ENCODE measurements at places on chromosomes 6 and 20.

GRCh38 chr6:137217801-137218472 is 1.2 kb downstream of the IFNGR1 start:
- DNase-seq, result no peak

DNA sequence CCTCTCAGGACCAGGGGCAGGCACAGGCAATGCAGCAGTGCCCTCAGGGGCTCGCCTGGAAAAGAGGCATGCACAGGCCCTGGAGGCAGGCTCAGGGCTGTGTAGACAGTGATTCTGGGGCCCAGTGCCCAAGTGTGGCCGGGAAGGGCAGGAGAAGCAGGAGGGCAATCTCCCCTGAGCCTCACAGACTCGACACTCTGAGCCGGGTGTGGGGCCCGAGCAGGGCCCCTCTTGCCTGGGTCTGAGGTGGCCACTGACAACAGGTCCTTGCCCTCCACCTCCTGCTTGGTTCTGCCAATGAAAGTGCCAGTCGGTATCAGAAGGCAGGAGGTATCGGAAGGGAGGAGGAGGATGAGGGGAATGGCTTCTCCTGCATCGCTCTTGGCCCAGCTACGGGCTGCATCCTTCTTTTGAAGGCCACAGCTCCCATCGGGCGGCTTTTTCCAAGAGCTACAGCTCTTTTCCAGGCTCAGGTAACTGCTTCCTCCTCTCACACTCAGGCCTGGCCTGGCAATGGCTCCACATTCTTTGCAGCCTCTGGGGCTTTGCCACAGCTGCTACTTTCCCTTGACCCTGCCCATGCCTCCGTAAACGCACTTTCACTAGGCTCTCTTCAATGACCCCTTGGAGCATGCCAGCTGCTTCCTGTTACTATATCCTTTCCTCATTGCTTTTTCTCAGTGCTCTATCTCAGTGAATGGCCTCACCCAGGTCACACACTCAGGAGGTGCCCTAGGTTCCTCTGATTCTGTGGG is 24.5 kb downstream of the GABRR2 start:
- DNase-seq, result no peak

DNA sequence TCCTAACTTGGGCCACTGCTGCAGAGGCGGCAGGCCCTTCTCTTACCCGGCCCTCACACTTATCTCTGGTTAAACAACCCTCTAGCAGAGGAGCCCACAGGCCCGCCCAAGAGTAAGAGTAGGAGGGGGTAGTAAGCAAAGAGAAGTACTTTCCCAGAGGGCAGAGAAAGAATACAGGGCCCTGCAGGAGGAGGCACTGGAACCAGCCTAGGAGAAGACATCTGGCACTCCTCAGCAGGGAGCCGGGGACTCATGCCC is 10.1 kb downstream of the MTCH1 start:
- no peak for DNase-seq

- no peak for DNase-seq
Observed at GRCh38 chr20:62609811-62610757, 32.2 kb upstream of the SLCO4A1 start.

DNA sequence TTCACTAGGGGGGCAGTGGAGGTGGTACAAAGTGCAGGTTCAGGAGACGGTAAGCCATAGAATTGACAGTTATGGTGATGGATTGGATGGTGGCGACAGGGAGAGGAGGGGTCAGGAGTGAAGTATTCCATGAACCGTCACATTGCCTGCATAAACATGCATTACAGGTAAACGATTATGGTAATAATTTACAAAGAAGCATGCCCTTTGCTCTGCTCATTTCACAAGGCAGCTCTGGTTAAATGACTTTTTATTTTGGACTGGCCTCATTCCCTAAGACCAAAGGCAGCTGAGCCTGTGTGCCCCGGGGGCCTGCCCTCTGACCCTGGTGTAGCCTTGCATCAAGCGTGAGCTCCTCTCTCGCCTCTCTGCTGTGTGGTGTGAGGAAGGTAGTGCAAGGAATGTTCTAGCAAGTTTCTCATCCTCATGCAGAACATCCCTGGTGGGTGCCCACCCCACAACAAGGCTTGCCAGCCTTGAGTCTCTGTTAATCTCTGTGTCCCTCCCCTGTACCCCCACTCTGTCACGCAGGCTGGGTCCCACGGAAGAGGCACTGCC is 59.0 kb downstream of the PPP1R14C start:
- no peak for DNase-seq

GRCh38 chr6:3287976-3288707 is 29.4 kb downstream of the PSMG4 start:
- no peak for DNase-seq

DNA sequence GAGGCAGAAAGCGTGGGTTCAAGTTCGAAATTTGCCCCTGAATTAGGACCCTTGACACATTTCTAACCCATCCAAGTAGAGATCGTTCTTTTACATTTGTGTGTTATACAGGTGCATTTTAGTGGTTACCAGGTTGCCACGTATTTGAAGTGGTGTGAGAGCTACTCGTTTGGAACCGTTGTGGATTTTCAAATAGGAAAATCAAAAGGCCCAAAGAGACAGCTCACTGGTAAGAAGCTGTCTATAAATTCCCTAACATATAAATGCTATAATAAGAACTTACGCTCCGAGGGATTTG is 1.6 kb upstream of the REV3L start:
- no peak for DNase-seq

GRCh38 chr6:160742090-160742489 is 40.0 kb downstream of the PLG start:
- DNase-seq, result no peak

DNA sequence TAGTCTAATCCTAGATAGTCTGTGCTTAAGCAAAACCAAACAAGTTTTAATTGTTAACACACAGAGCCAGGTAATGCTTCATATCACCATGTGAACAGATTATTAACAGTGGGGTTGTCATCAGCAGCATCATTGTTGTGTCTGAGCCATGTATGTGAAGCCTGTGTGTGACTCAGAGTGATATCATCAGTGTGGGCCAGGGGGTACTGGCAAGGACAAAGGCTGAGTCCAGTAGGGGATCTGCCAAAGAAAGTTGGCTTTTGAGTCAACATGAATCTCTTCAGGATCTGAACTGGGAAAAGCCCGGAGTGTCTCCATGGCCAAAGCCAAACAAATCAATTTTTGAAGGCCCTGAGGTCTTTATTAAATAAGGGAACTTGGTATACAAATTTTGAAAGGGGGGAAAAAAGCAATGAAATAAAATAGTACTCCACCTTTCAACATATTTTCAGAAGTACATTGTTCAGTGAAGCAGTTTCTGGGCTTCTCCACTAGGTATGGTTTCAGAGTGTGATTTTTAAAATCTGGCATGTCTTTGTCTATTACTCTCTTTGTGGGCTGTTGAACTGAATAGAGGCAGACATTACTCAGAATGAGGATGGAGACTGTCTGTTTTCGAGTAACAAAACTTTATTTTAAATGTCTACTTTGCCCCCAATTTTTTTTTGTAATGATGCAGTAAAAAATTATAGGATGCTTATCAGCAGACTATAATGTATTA is 444.2 kb upstream of the JAG1 start:
- DNase-seq, result no peak

- no peak for DNase-seq
Observed at GRCh38 chr6:219019-219570, 73.2 kb upstream of the DUSP22 start.

DNA sequence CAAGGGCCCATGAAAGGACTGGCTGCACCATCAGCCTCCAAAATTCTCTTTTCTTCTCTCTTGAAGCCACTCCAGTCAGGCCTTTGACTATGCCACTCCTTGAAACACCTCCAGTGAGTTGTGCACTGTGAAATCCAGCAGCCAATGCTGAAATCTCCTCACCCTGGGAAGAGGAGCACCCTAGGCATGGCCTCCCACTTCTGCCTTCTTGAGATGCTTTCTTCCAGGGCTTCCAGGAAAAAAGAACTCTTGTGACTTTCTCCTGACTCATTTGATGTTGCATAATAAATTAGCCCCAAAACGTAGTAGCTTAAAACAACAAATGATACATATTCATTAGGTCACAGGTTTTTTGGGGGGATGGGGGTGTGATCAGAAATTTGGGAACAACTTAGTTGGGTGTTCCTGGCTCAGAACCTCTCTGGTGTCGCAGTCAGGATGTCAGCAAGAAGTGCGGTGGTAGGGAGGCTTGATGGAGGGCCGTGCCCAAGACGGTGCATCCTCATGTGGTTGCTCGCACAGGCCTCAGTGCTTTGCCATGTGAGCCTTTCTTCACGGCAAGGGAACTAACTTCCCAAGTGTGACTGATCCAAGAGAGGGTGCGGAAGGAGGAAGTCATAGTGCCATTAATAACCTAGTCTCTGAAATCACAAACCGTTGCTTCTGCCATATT is 12.1 kb downstream of the NCR2 start:
- DNase-seq, result no peak

DNA sequence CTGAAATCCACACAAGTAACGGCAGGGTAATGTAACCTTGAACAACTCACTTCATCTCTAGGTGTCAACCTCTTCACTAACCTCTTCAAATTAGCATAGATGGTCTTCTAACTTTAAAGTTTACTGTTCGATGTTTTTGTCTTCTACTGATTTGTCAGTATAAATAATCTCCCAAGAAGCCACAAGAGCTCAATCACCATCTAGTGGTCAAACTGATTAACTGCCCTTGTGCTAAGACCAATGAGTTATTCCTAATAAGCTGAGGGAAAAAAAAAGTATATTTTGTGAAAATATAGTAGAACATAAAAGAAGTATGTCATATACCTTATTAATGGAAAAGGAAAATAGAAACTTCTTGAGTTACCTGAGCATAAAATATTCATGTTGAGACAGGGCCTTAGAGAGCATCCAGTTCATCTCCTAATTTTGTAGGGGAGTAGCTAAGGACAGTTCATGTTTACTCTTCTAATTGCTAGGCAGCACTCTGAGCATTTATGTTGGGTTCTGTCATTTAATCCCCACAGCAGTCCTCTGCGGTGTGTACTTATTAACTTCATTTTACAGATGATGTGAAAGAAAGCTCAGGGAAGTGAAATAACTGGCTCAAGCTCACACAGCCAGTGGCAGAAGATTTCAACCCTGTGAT is 317.1 kb downstream of the ESR1 start:
- no peak for DNase-seq

- DNase-seq, result no peak
Observed at GRCh38 chr20:21125072-21125848, 622 bp upstream of the KIZ start.

DNA sequence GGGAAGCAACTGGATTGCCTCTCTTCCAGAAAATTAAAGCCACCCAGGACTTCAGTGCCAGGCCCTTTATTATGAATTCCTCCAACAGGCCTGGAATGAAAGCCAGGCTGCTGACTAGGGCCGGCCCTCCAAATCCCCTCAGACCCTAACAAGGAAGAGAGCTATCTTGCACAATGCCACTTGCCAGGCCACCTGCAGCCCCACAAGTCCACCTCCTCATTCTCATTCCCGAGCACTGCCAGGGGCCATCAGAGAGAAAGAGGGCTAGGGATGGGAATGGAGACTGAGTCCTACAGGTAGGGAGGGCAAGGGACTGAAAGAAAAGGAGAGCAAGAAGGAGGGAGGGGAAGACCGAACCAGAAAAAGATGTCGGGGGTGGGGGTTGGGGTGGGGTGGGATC is 86.5 kb downstream of the MRPL14 start:
- DNase-seq, result no peak

DNA sequence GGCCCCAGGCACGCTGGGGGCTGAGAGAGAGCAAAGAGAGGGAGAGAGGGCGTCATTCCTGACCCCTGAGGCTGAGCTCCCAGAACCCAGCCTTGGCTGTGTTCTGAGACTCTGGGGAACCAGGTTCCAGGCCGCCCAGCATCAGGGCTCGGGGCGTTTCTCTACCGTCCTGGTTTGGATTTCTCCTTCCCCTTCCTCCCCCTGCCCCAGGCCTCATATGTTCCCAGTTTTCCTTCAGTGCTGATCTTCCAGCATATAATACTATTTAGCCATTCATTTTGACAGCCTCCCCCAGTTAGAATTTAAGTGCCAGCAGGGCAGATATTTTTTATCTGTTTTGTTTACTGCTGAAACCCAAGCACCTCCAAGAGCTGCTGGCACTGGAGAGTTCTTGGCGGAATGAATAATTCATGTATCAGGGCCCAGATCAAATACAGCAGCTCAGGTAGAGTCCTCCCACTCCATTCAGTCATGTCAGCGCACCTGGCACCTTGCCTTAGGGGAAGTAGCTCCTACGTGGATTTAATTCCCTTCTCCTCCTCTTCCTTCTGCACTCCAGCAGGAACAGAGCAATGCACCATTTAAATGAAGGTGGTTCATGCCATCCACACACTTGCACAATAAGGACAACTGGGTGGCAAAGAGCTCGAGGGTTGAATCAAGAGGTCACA is 23.4 kb upstream of the FRMD1 start:
- no peak for DNase-seq

- DNase-seq, result no peak
Observed at GRCh38 chr6:108518714-108519576, 41.8 kb upstream of the FOXO3 start.

GRCh38 chr20:11459090-11459890 is 458.4 kb upstream of the BTBD3 start:
- DNase-seq, result no peak

DNA sequence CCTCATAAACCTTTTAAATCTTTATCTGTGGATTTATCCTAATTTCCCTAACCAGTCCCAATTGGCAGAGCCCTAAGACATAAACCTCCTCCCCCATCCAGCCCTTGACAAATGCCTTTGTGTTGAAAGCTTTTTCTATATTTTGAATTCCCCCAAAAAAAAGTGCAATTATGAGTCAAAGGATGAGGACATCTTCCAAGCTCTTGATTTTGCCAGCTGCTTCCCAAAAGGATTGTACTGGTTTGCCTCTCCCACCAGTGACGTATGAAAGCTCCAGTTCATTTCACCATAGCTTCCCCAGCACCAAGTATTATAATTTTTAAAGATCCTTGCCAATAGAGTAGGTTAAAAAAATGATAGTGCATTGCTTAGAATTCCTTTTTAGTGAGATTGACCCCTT is 38.9 kb downstream of the SIRPA start:
- no peak for DNase-seq

- DNase-seq, result no peak
Observed at GRCh38 chr6:106747139-106747538, 117.8 kb downstream of the QRSL1 start.

- no peak for DNase-seq
Observed at GRCh38 chr6:2865694-2866151, 24.1 kb upstream of the SERPINB1 start.

- DNase-seq, result no peak
Observed at GRCh38 chr6:34554291-34555006, 1.7 kb downstream of the SPDEF start.

DNA sequence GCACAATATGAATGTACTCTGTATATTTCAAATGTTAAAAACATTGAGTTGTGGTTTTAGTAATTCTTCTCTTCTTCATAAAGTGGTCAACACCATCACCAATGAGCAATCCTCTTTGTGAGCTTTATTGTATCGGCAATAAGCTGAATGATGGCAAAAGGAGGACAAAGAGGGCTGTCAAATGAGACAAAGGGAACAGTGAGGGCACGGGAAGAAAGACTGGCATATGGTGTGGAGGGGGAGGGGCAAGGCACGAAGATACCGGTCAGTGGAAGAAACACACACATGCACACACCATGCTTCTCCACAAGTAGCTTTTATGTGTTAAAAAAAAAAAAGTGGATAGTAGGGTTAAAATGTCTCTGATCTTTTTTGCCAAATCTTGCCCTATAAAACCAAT is 506.8 kb upstream of the CITED2 start:
- DNase-seq, result no peak
